ENCODE measurements at places on chromosomes 1 and 21. TPM values are rescaled to one million over a fixed set of nuclear protein-coding genes. Genes with fewer than 3 reads are reported as not detected.

GRCh38 chr1:209789245-209789644 lies 4.9 kb upstream of the C1orf74 start:
- no peak for DNase-seq
- H3K4me3 ChIP-seq = no peak overlapping the region
- no peak overlapping the region for H3K27ac ChIP-seq
- H3K36me3 ChIP-seq = no peaks in the 10 kb centered on the region

DNA sequence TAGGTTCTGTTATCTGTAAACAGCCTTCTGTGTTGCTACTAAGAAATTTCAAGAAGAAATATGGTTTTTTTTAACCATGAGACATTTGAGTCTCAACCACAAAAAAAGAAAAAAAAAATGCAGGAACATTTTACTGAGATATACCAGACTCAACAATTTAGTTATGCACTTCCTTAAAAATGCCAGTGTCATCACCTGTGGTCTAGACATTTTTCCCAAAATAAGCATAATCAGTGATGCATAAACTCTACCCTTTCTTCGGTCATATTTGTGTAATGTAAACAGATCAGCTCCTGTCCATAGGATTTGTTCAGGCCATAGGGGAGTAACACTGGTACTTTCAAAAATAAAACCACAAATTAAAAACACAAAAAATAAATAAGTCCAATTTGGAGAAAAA lies 122.6 kb upstream of the TNFSF4 start:
- DNase-seq = no peak
- no peaks in the 10 kb centered on the region for H3K4me1 ChIP-seq
- H3K27me3 ChIP-seq = no peaks in the 10 kb centered on the region
- H3K27ac ChIP-seq = no peak overlapping the region
- no peaks in the 10 kb centered on the region for H3K36me3 ChIP-seq
- H3K4me3 ChIP-seq = no peak overlapping the region

GRCh38 chr1:12386130-12386529 lies 156.3 kb downstream of the VPS13D start:
- H3K36me3 ChIP-seq = peaks cover 86% of the 10 kb centered on the region
- DNase-seq = no peak
- no peak overlapping the region for H3K4me3 ChIP-seq
- H3K27ac ChIP-seq = no peak overlapping the region
- H3K4me1 ChIP-seq = peaks cover 6% of the 10 kb centered on the region

DNA sequence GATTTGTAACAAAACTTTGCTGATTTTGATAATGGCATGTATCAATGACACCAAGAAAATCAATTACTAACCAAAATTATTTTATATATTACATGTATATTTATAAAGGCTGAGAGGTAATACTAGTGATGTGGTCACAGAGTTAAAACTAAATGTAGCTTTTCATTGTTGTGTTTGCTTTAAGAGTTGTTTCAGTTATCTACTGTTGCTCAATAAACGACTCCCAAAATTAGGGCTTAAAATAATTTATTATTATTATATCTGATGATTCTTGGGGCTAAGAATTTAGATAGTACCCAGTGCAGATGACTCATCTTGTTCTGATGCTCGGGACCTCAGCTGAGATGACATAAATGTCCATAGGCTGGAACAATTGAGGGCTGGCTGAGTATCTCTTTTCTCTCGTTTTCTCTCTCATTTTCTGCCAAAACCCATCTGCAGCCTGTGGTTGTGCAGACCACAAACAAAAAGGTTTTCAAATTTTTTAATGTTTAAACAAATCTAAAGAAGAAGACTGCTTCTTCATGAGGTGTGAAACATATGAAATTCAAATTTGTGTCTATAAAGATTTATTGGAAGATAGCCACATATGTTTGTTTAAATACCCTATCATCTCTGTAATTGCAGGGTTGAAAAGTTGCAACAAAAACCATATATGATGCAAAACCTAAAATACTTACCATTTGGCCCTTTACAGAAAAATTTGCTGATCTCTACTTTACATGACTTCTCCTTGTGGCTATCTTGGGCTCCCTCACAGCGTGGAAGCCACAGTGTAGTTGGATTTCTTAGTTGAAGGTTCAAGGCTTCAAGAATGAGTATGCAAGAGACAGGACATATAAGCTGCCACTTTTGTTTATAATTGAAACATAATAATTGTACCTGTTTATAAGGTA lies 14.8 kb upstream of the PTPRC start:
- H3K27me3 ChIP-seq = no peaks in the 10 kb centered on the region
- no peaks in the 10 kb centered on the region for H3K36me3 ChIP-seq
- H3K4me3 ChIP-seq = no peak overlapping the region
- no peak for DNase-seq
- H3K27ac ChIP-seq = no peak overlapping the region
- H3K4me1 ChIP-seq = no peaks in the 10 kb centered on the region

GRCh38 chr1:92577261-92577895 lies 90.7 kb upstream of the GFI1 start:
- H3K4me1 ChIP-seq = no peaks in the 10 kb centered on the region
- no peaks in the 10 kb centered on the region for H3K27me3 ChIP-seq
- no peak for DNase-seq
- H3K36me3 ChIP-seq = no peaks in the 10 kb centered on the region
- H3K27ac ChIP-seq = no peak overlapping the region

- no peak overlapping the region for H3K4me3 ChIP-seq
- no peaks in the 10 kb centered on the region for H3K36me3 ChIP-seq
- DNase-seq = no peak
- H3K4me1 ChIP-seq = peaks cover 12% of the 10 kb centered on the region
Measured at GRCh38 chr1:201378804-201379203, 1.3 kb upstream of the TNNT2 start.

The ELF3 gene
- total RNA-seq = 3.8 TPM

The MYOG gene
- total RNA-seq = 51.2 TPM

The LRIG2 gene
- 9.0 TPM for total RNA-seq

The C1orf116 gene
- total RNA-seq = 1.1 TPM

The OR14A2 gene
- total RNA-seq = not detected

Data from gastrocnemius medialis (tissue), 4 donors.